ENCODE measurements at places on chromosomes 5 and 9.

DNA sequence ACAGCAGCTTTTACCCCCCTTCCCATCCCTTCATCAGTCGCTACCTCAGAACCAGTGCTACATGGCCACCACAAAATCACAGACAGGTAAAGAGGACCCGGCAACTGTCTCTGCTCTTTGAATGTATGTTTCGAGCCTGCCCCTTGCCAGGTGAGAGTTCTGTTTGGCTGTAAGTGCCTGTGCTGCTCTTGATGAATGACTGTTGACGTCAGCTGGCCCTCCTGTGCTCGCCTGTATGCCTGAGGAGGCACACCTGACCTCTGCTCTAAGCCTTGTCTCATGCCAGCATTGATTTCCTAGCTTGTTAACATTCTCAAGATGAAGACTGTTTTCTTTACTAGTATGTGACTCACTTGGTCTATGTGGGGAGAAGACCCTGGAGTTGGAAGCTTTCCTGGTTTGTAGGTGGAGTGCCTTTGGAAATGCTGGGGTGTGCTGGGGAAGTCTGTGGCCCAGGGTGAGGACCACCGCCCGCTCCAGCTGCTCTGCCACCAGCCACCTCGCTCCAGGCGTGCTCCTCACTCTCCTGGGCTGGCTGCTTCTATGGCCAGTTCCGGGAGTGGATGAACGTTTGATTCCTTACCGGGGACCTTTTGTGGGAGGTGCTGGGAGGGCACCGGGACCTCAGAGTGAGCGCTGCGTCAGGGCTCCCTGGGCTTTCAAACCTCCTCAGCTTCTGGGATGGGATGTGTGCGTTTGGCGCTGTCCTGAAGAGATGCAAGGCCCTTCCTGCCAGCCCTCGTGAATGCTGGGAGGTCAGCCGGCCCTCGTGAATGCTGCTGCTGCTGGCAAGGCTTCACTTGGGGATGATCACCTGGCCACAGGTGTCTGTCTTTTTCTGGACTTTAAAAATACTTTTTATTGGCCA, 109.9 kb downstream of the EHMT1 start:
- DNase-seq = no peak

DNA sequence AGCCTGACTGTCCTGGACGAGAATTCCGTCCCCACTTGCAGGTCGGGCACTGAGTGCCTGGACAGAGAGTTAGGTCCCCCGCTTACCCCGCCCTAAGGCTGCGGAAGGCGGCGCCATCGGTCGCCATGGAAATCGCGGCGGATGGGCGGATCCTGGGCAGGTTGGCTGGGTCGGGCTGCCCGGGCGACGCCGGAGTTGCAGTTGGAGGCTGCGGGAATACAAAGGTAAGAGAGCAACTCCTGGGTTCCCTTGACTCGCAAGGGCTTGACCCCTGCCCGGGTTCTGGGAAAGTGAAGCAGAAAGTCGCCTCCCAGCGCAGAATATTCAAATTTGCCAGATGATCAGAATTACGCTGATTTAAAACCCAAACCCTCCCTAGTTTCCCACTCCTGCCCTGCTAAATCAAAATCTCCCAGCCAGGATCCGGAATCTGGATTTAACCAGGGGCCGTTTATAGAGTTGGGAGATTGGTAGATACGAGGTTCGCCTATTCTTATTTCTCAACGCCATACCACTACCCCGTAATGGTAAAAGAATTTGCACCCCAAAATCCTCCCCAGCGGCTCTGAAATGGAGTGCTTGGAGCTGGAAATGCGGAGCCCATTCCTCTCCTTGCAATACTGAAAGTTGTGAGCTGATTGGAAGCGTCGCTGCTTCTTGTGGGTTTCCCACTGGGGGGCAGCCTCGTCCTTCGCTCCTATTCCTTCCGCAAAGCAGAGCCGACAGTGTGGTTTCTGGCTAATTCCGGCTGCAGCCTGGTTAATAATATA, 156.4 kb upstream of the RASEF start:
- no peak for DNase-seq

DNA sequence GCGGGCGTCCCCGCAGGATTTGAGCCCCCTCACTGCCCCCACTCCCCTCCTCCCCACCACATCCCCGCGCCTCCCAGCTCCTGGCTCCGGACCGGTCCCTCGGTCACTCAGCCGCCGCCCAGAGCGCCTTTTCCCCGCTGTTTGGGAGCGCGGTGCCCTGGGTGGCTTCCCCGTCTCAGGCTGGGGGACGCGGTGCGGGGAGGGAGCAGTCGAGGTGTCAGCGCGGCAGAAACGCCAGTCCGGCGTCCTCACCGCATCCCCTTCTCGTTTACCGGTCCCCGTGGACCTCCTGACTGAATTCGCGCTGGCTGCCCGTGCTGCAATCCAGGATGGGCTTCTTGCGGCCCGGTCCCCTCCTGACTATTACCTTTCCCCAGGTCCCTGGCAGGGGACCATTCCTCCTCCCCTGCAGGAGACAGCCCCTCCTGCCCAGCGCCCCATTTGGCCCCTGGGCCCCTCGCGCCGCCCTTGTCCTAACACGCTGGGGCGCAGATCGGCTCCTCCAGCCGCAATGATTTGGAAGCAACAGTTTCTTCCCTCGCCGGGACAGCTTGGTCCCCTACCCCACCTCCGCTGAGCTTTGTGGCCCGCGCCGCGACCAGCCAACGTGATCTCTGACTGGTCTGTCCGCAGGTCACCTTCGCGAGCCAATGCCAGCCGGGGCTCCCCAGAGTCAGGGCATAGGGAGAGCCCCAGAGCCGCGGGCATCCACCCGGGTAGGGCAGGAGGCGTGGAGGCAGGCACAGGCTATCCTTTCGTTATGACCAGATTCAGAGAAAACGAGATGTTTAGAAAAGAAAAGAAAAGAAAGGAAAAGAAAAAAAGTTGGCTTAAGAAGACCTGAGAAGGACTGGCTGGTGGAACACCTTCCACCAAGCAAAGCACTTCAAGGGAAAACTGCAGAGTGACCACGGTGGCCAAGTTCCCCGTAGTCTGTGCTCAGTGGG, 1.2 kb downstream of the ANKRD33B start:
- DNase-seq = no peak

DNA sequence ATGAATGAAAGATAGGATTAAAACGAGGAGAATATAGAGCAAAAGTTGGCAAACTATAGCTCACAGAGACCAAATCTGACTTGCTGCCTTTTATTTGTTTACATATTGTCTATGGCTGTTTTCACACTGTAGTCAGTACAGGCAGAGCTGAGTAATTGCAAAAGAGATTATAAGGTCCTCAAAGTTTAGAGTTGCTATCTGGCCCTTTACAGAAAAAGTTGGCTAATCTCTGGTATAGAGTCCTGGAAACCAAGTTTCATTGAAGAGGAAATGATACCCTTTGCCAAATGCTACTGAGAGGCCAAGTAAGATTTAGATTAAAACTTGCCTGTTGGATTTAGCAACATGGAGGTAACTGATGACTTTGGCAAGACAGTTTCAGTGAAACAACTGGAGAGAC, 36.0 kb downstream of the LYRM7 start:
- DNase-seq = no peak

GRCh38 chr9:107504585-107505455, 15.3 kb upstream of the KLF4 start:
- DNase-seq = no peak

Data from effector memory CD4-positive, alpha-beta T cell (primary cell).